Testis (tissue), 5 donors: ENCODE measurements at places on chromosomes 7 and 10.

DNA sequence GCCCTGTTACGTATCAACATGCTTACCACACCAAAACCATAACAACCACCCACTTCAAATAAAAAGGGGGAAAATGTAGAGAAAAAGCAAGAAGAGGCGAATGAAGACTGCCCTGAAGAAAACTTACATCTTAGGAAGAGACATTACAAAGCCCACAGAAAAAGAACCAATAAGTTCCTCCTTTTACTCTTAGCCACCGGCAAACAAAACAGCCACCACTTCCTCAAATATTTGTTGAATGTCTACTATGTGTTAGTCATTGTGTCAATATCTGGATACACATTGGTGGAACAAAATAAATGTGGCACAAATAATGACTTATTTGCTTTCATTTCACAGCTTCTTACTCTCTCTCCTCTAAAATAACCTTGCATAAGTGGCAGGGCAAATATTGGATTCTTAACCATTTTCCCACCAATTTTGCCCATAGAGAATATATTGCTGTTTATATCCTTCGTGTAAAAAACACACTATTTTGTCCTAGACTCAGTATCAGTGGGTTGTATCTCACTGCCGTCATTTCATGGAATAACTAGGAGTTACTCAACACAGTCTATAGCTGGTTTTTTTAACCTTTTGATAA, 106.8 kb downstream of the ANK3 start:
- no peak for DNase-seq

DNA sequence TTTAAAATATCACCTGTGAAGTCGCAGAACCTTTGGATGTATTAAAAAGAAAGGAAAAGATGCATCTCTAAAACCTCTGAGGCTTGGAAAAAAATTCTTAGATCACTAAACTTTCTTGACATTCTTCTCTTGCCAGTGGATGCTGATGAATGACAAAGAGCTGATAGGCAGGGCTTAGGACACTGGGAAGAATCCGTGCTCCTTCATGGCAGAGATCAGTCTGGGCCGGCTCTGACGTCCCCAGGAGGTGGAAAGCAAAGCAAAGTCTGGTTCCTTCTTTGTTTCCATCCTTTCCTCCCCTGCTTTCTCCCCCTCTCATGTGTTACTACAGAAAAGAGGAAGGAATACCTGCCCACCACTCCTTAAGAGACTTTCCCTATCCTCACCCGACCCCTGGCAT, 161.9 kb downstream of the PRKCQ start:
- no peak for DNase-seq

GRCh38 chr7:132424821-132425724, 151.2 kb downstream of the PLXNA4 start:
- DNase-seq = no peak

DNA sequence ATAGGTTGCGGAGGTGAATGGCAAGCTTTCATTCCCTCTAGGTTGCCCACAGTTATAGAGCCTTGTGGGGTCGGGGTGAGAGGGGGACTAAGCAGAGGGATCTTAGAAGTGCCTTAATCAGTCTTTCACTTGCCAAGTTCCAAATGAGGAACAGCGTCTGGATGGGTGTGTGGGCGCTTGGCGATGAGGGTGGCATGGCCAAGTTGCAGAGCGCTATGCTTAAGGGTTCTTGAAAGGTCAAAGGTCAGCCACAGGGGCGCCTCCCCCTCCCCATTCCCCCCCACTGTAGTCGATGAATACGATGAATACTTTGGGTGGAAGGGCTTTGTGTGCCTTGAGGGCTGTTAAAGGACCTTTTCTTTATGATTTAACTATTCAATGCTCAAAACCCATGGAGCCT, 185.0 kb downstream of the TCF7L2 start:
- no peak for DNase-seq

DNA sequence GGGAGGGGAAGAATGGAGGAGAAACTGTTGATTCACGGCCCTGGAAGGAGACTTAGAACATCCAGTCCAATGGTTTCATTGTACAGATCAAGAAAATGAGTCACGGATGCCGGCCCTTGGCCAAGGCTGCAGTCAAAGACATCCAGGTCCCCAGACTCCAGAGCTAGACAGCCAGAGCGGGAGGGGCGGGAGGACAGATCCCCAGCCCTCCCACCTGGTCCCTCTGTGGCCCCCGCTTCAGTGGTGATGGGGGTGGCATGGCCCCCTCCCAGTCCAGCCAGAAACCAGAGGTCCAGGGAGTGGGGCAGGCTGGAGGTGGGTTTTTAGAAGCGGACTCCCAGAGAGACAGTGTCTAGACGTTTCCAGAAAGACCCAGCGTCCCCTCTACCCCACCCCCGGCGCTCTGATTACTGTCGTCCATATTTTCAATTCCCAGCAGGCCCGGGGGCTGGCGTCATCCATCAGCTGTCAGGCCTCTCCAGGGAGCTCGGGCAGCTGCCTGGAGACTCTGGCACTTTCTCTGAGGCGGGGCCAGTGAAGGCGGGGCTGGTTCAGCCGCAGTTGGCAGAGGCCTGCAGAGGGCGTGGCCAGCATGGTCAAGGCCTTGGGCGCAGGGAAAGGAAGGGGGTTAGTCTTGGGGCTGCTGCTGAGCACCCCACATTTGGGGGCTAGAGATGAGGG, 8.0 kb upstream of the HSPB1 start:
- DNase-seq = peak; percentile 96

DNA sequence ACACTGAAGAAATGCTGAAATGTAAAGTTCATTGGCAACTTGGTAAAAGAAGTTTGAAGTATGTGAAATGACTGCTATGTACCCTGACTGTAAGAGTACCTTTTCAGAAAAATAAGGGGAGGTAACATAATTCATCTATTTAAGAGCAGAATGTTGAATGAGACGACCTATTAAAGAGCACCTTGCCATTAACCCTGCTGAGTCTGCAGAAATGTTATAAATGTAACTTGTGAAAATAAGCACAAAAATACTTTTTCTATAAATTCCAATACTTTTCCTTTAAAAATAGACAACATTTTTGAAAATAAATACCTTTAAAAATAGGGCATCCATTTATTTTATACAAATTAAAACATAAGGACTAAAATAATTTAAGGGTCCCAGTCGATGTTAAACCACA, 7.7 kb downstream of the TM9SF3 start:
- DNase-seq = no peak

DNA sequence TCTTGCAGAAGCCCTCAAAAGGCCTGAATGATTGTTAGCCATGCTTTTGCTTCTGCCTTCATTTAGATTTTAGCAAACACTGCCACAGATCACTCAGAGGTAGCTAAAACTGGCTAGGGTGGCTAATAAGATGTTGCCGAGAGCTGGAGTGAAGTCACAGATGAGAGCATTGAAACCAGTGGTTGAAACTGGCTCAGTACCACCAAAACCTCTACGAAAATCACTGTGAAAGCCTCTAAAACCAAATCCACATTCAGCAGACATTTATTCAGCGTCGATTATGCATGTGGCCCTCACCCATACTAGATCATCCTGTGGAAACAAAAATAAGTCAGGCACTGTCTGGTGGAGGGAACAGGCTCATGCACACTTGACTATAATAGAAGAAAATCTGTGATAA, 50.8 kb downstream of the PIK3CG start:
- no peak for DNase-seq

DNA sequence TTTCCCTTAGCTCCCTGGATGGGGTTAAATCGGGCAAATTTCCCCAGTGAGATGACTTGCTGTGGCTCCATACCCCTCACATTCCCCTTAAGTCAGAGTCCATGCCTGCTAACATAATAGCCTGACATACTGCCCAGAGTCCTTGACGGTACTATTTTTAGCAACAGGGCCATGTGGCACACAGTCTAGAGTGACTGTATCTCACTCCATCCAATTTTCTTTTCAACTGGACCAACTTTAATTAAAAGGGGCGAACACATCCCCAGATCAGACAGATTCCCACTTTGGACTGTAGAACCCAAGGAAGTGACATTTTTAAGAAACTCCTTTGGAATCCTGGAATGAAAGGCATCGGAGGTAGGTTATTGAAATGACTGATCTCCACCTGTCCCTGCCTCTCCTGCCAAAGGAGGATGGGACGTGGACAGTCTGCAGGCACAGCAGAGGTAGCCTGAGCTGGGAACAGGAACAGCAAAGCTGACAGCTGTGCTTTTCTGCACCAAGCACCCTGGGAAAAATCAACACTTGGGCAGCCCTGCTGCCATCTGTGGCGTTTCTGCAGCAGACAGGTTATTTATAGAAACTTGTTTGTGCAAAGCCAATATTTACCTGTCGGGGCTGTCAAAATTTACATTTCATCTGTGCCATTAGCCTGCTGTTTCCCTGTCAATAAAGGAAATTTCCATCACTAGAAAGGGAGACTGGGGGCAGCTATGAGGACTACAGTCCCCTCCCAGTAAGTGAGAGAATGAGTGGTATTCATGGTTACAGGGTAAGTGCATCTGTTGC, 221.5 kb upstream of the AOAH start:
- DNase-seq = no peak

DNA sequence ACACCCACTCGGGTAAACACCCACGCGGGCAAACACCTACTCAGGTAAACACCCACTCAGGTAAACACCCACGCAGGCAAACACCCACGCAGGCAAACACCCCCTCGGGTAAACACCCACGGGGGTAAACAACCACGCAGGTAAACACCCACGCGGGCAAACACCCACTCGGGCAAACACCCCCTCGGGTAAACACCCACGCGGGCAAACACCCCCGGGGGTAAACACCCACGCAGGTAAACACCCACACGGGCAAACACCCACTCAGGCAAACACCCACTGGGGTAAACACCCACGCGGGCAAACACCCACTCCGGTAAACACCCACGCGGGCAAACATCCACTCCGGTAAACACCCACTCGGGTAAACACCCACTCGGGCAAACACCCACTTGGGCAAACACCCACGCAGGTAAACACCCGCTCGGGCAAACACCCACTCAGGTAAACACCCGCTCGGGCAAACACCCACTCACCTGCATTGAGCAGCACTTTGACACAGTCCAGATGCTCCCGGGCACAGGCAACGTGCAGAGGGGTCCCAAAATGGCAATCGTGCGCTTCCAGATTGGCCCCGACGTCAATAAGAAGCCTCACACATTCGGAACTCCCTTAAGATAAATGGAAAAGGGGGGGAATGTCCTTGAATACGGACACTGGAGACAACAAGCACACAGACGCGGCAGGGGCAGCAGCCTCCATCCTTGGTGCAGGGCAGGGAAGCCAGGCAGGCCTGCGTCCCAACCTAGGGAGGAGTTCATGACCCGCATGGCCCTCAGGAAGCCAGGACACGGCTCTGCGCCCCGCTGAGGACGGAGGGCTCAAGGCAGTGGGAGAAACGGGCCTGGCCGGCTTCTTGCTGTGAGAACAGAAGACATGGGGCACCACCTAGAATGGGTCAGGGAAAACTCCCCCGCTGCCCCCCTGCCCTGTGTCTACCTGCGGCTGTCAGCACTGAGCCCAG, 17.6 kb downstream of the ASB13 start:
- DNase-seq = no peak

DNA sequence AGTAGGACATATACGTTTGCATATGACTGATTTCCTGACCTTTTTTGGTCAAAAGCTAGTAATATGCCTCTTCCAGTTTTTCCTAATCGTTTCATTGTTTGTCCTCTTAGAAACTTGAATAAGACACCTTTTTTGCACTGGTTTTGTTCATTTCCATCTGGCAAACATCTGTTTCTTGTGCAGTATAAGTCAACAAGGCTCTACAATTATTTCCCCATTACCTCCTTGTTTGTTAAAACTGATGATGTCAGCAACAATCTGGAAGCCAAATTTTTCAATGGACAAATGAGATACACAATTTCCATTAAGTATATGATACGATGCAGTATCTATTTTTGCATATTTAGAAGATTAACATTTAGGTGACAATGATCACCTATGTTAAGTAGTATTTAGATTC, 148.8 kb downstream of the NRBF2 start:
- no peak for DNase-seq

DNA sequence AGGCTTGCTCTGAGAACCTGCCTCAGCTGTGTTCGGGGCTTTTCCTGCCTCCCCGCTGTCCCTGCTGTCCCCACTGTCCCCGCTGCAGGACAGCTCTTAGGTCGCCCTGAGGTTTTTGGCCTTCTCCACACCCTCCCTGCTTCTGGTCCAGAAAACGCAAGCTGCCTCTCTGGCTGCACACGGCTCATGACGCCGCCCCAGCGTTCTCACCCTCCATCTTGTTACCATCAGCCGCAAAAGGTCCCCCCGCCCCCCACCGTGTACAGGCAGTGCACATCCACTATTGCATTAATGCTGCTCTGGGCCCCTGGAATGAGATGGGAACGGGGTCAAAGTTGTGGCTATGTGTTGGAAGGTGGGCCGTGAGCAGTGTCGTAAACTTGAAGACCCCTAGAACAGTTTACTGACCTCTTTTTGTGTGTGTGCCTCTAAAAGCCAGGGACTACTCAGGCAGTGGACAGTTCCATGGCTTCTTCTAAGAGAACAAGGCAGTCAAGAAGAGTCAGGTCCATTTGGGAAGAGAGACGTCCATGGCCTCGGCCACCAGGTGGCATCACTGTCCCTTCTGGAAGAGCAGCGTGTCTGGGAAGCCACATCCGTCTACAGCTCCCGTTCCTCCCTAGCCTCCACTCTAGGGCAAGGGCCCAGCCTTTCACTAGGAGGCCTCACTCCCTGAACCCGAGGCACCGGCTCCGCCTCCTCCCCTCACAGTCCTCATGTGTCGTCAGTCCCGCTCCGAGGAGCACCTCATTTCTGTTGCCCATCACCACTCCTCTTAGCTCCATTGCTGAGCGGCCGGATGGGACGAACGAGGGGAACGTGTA, 38.5 kb upstream of the MKRN1 start:
- peak; percentile 95 for DNase-seq

GRCh38 chr10:60732198-60732806, 46.0 kb upstream of the CDK1 start:
- no peak for DNase-seq

DNA sequence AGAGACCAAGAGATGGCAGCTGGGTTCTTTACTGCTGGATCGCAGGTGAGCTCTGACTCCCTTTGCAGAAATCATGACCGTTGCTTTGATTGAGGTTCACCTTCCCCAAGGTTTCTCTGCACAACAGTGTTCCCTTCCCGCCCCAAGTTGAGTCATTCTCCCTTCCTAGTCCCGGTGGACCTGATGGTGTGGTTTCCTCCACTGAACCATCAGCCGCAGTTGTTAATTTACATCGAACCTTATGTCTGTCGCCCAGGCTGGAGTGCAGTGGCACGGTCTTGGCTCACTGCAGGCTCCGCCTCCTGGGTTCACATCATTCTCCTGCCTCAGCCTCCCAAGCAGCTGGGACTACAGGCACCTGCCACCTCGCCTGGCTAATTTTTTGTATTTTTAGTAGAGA, 5.8 kb downstream of the ZSCAN25 start:
- no peak for DNase-seq

- DNase-seq = no peak
Observed at GRCh38 chr10:55466806-55467504, 665.9 kb upstream of the PCDH15 start.

- DNase-seq = no peak
Observed at GRCh38 chr7:115410434-115410820, 488.5 kb downstream of the MDFIC start.

GRCh38 chr10:62614389-62615157, 189.9 kb upstream of the ADO start:
- DNase-seq = no peak

- no peak for DNase-seq
Observed at GRCh38 chr7:151366880-151367222, 25.2 kb downstream of the NUB1 start.
